ENCODE measurements at places on chromosomes 16 and 17.

DNA sequence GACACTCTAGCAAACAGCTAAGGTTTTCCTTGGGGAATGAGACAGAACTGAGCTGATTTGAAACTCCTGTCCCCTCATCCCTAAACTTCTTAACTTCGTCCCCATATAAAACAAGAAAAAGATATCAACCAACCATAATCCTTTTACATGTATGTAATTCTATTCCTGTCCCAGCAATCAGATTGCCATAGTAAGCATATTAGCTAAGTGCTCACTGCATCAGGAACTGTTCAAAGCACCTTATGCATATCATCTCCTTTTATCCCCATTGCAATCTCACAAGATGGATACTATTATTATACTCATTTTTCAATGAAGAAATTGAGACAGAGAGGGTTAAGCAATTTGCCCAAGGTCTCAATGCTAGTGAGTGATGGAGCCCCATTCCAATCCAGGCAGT lies 6.8 kb downstream of the KIF18B start:
- DNase-seq = no peak

- DNase-seq = no peak
Observed at GRCh38 chr17:57508671-57509070, 236.4 kb downstream of the CCDC182 start.

GRCh38 chr16:2058872-2059271 lies 11.1 kb downstream of the TSC2 start:
- no peak for DNase-seq

DNA sequence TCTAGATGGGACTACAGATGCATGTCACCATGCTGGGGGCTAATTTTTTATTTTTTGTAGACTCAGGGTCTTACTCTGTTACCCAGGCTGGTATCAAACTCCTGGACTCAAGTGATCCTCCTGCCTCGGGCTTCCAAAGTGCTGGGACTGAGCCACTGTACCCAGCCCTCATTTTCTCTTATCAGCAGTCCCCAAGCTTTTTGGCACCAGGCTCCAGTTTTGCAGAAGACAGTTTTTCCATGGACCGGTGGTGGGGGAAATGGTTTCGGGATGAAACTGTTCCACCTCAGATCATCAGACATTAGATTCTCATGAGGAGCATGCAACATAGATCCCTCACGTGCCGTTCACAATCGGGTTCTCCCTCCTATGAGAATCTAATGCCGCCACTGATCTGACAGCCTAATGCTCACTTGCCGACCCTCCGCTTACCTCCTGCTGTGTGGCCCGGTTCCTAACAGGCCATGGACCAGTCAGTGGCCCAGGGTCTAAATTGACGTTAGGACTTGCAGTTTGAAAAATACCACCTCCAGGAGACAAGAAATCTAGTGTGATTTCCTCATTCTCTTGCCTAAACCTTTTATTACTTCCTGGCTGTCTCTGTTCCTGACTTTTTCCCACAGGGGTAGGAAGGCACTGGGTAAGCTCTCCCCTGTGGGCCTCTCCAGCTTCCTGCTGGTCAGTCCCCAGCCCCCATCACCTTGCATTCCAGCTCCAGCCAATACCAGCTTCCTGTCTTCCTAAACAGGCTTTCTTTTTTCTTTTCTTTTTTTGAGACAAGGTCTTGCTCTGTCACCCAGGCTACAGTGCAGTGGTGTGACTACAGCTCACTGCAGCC lies 9.3 kb upstream of the CNP start:
- DNase-seq = no peak

- no peak for DNase-seq
Observed at GRCh38 chr16:24288516-24288915, 32.4 kb downstream of the CACNG3 start.

All from GM13977 (cell line).